ENCODE measurements at places on chromosomes 5 and 9.

DNA sequence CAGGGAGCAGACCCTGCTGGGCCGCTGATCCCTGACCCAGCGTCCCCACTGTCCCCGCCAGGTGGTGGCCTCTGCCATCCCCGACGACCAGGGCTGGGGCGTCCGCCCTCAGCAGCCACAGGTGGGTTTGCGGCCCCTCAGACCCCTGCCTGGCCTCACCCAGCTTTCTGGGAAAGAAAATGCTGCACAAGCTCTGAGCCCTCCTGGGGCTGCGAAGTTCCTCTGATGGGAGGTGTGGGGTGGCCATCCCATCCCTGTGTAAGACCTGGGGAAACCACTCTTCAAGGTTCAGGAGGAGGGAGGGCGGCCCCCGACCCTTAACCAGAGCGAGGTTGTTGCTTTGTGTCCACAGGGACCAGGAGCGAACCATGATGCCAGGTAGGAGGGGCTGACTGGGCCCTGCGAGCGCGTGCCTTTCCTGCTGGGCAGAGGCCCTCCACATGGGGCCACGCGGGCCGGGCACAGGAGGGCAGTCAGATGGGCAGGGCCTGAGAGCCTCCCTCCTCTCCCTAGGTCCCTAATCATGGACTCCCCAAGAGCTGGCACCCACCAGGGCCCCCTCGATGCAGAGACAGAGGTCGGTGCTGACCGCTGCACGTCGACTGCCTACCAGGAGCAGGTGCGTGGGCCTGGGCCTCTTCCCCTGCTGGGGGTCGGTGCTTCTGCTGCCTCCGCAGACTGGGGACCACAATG is 7.7 kb downstream of the NOXA1 start:
- no peak for DNase-seq

- no peak for DNase-seq
Observed at GRCh38 chr5:132177691-132178149, 49.9 kb downstream of the P4HA2 start.

GRCh38 chr5:147863454-147864158 is 14.9 kb upstream of the SCGB3A2 start:
- no peak for DNase-seq

- no peak for DNase-seq
Observed at GRCh38 chr5:53087621-53088121, 21.9 kb downstream of the MOCS2 start.

Measured in urothelium cell line (cell line).